ENCODE measurements at places on chromosomes 13 and 19. TPM values are rescaled to one million over a fixed set of nuclear protein-coding genes. Genes with fewer than 3 reads are reported as not detected.

GRCh38 chr19:10206226-10206885 lies 11.6 kb upstream of the DNMT1 start:
- H3K27me3 ChIP-seq: no peaks in the 10 kb centered on the region
- DNase-seq: no peak
- H3K4me3 ChIP-seq: no peak overlapping the region
- H3K4me1 ChIP-seq: no peaks in the 10 kb centered on the region
- no peak overlapping the region for H3K27ac ChIP-seq

DNA sequence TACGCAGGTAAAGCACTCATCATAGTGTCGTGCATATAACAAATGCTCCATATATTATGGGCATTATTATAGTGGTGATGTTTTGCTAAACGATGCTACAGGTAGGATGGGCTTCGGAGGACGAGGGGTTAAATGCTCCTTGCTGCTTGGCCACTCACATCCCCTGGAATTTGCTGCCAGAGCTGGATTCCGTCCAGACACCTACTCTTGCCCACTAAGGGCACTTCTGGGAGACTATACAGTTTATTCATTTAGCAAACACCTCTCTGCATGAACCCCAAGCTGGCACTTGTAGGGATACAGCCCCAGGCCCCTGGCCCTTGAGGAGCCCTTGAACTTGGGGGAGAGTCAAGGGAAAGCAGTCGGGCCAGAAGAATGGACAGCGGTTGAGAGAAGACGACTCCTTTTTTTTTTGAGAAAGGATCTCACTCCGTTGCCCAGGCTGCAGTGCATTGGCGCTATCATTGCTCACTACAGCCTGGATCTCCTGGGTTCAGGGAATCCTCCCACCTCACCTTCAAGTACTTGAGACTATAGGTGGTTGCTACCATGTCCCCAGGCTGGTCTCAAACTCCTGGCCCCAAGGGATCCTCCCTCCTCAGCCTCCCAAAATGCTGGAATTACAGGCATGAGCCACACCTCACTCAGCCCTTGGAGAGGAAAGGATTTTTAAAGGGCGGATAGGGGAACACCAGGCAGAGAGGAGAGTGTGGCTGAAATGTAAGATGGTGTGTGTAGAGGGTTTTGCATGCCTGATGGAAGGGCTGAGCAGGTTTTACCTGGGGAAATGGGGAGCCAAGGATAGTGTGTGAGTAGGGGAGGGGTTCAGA lies 1.1 kb upstream of the MRPL34 start:
- no peaks in the 10 kb centered on the region for H3K27me3 ChIP-seq
- peak overlapping the region; percentile 37 for H3K27ac ChIP-seq
- no peaks in the 10 kb centered on the region for H3K36me3 ChIP-seq
- H3K4me1 ChIP-seq: peaks cover 45% of the 10 kb centered on the region
- H3K4me3 ChIP-seq: peak overlapping the region; percentile 6

The LIM2 gene
- total RNA-seq: not detected

DNA sequence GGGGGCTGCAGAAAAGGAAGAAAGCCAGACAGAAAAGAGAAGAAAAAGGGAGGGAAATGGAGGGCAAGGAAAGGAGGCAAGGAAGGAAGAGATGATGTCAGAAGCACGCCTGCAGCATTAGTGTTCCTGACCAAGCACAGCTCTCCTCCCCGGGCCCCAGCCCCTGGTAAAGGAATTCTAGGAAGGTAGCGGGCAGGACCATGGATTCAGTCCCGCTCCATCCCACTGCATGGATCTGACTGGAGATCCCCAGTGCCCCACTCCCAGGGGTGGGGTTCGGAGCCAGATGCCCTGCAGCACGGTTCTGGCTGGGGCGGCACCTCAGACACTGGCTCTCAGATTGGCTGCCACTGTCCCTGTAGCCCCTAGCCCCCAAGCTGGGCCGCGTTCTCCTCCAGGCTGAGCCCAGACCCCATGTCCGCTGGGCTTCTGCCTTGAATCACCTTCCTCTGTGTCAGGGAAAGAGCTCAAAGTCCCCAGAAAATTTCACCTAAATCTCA lies 59.8 kb downstream of the TSHZ3 start:
- H3K36me3 ChIP-seq: no peaks in the 10 kb centered on the region
- H3K27ac ChIP-seq: no peak overlapping the region
- no peaks in the 10 kb centered on the region for H3K27me3 ChIP-seq
- no peaks in the 10 kb centered on the region for H3K4me1 ChIP-seq
- no peak overlapping the region for H3K4me3 ChIP-seq

GRCh38 chr13:60765700-60766411 lies 368.8 kb downstream of the TDRD3 start:
- no peaks in the 10 kb centered on the region for H3K27me3 ChIP-seq
- no peaks in the 10 kb centered on the region for H3K36me3 ChIP-seq
- no peak for DNase-seq
- no peak overlapping the region for H3K4me3 ChIP-seq
- no peaks in the 10 kb centered on the region for H3K4me1 ChIP-seq
- no peak overlapping the region for H3K27ac ChIP-seq

The PDE4C gene
- not detected for total RNA-seq

DNA sequence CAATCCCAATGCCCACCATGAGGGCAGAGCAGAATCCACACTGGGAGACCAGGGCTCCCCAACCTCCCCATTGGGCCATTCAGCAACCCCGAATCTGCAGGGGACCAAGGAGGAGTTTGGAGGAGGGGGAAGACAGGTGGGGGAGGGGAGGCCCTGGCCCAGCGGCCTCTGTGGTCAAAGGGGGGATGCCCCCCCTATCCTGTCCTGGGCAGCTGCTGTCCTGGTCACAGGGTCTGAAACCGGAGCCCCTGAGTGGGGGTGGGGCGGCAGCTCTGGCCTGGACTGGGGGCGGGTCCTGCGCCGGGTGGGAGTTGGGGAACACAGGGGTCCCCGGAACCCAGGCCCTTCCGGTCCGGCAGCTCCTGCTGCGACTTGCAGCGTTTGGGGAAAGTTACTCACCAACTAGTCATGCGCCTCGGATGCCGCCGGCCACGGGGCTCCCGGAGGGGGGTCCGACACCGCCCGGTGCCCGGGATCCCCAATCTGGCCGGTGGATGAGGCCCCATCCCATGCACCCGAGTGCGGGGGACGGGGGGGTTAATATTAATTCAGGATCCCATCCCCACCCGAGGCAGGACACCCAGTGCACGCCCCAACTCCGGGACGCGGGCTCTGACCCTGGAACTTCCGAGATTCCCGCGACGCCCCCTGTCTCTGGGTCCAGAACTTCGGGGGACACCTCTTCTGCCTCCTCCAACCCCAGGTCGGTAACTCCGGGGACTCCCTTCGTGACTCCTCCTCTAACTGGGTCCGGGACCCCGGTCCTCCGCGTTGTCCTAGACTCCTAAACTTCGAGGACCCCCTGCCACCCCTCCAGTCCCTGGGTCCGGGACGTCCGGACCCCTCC lies 872 bp downstream of the HOMER3 start:
- no peak overlapping the region for H3K27ac ChIP-seq
- peaks cover 16% of the 10 kb centered on the region for H3K4me1 ChIP-seq
- no peak for DNase-seq
- H3K27me3 ChIP-seq: peaks cover 29% of the 10 kb centered on the region

- no peak overlapping the region for H3K4me3 ChIP-seq
- H3K27me3 ChIP-seq: no peaks in the 10 kb centered on the region
- H3K36me3 ChIP-seq: peaks cover 91% of the 10 kb centered on the region
- H3K27ac ChIP-seq: no peak overlapping the region
- DNase-seq: no peak
These were observed 31.0 kb downstream of the RUBCNL start for GRCh38 chr13:46355901-46356590.

GRCh38 chr13:59061621-59062020 lies 1102.1 kb downstream of the DIAPH3 start:
- H3K4me1 ChIP-seq: no peaks in the 10 kb centered on the region
- no peaks in the 10 kb centered on the region for H3K27me3 ChIP-seq
- H3K36me3 ChIP-seq: no peaks in the 10 kb centered on the region
- H3K4me3 ChIP-seq: no peak overlapping the region
- H3K27ac ChIP-seq: no peak overlapping the region
- no peak for DNase-seq

DNA sequence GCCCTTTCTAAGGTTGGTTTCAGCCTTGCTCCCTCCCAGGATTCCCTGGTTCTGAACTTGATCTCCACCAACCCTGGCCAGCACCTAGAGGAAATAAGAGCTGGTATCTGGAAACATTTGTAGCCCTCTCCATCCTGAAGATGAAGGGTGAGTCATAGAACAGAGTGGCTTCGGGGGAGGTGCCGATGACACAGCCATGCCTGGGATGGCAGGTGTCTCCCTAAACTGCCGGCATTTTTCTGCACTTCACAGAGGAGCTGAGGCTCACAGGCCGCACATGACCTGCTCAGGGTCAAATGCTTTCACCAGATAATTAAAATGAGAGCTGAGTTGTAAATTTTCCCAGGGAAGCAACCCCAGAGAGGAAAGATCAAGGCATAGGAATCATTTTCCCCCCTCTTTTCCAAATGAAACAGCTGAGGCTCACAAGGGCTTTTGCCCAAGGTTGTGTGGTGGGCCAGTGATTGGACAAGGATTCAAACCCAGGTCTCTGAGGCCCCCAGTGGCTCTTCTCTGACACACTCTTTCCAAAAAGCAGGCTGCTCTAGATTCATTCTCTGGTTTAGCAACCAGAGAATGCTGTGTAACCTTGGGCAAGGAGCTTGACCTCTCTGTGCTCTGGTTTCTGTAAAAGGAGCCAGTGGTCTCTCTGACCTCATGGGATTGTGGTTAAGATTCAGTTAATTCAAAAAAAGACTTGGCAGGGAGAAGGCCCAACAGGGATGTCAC lies 1.2 kb upstream of the SLC25A42 start:
- no peak for DNase-seq
- H3K27ac ChIP-seq: peak overlapping the region; percentile 48
- H3K27me3 ChIP-seq: no peaks in the 10 kb centered on the region
- peaks cover 23% of the 10 kb centered on the region for H3K4me1 ChIP-seq

DNA sequence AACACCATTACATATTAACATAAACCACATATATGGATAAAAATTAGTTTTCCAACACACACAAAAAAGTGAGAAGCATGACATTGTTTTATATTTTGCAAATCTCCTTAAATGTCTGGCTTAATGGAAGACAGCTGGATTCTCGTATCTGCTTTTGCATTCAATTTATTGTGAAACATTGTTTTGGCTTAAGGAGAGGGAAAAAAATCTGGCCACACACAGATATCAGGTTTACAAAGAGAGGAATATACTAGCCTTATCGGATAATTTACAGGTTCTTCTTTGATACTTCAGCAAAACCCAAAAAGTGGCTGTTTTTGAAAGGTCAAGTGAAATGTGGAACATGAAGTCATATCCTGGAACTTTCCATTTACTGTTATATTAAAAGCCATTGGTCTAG lies 523.5 kb upstream of the ARGLU1 start:
- no peak for DNase-seq
- H3K27me3 ChIP-seq: no peaks in the 10 kb centered on the region
- no peaks in the 10 kb centered on the region for H3K36me3 ChIP-seq
- H3K4me1 ChIP-seq: no peaks in the 10 kb centered on the region

The PLPPR3 gene
- total RNA-seq: not detected

The CD37 gene
- total RNA-seq: 1,998 TPM

DNA sequence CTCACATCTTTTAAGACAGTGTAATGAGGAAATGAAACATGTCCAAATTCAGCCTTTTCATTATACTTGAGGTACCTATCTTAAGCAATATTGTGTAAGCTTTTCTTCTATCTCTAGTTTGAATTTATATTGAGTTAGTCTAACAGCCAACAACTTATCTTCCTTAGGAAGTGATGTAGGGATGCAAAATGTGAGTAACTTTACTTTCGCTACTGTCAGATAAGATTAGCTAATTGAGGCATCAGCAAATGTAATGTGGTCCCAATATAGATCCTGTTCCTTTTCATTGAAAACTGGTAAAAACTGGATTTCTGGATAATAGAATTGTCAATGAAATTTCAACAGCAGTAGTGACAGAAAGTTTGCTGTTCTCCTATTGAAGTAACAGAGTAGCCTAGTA lies 902.2 kb downstream of the GPC5 start:
- H3K36me3 ChIP-seq: no peaks in the 10 kb centered on the region
- DNase-seq: no peak
- no peaks in the 10 kb centered on the region for H3K4me1 ChIP-seq
- no peak overlapping the region for H3K27ac ChIP-seq
- no peaks in the 10 kb centered on the region for H3K27me3 ChIP-seq
- no peak overlapping the region for H3K4me3 ChIP-seq

GRCh38 chr13:80386002-80386401 lies 45.1 kb upstream of the SPRY2 start:
- H3K27me3 ChIP-seq: no peaks in the 10 kb centered on the region
- H3K36me3 ChIP-seq: no peaks in the 10 kb centered on the region
- no peaks in the 10 kb centered on the region for H3K4me1 ChIP-seq
- no peak overlapping the region for H3K27ac ChIP-seq
- DNase-seq: no peak
- H3K4me3 ChIP-seq: no peak overlapping the region

DNA sequence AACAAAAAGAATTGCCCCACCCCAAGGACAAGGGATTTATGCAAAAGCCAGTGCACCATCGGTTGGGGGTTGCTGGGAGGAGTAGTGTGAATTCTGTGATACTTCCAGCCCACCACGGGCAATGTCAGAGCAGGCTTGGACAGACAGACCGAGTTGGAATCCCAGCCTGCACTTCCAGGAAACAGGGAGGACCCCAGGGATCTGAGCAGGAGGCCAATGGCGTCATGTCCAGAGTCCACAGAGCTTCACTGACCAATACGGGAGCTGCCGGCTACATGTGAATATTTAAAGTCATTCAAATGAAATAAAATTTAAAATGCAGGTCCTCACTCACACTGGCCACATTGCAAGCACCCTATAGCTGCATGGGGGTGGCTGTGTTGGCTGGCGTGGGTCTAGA lies 10.9 kb downstream of the ZNRF4 start:
- no peaks in the 10 kb centered on the region for H3K36me3 ChIP-seq
- no peaks in the 10 kb centered on the region for H3K4me1 ChIP-seq
- no peak for DNase-seq
- H3K4me3 ChIP-seq: no peak overlapping the region
- H3K27ac ChIP-seq: no peak overlapping the region

The IZUMO4 gene
- total RNA-seq: 80.8 TPM

DNA sequence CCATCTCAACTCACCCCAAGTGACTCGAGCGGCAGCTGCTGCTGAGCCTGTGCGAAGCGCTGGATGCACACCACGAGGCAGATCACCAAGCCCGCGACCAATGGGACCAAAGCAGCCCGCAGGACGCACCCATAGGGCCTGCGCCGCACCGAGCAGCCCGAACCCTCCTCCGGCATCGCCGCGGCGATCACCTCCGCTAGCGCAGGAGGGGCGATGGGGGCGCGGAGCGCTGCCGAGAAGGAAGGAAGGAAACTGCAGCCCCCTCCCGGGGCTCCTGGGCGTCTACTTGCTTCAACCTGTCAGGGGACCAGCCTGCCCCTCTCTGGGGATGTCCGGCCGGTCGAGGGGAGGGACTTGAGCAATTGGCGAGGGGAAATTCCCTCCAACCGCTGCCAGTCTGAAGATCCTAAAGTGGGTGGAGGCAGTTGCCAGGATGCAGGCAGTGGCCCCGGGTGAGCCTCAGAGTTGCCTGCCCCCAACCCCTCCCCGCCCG lies at the start of gene CD70:
CD70 (minus strand) TSS at position 324 of the 493 bp plus-strand sequence; CDS start at position 176, 148 bp downstream.
- peaks cover 7% of the 10 kb centered on the region for H3K27me3 ChIP-seq
- peaks cover 56% of the 10 kb centered on the region for H3K4me1 ChIP-seq
- H3K4me3 ChIP-seq: peak within 1 kb of the TSS; percentile 46
- DNase-seq: peak; percentile 76
- H3K27ac ChIP-seq: peak within 1 kb of the TSS; percentile 53

- no peaks in the 10 kb centered on the region for H3K36me3 ChIP-seq
- H3K4me1 ChIP-seq: no peaks in the 10 kb centered on the region
- no peak overlapping the region for H3K4me3 ChIP-seq
- no peaks in the 10 kb centered on the region for H3K27me3 ChIP-seq
- no peak overlapping the region for H3K27ac ChIP-seq
These were observed 858.0 kb downstream of the SLITRK1 start for GRCh38 chr13:83024232-83024631.

Data from B cell (primary cell).